Brain (organoid and tissue), 16 donors: ENCODE measurements at places on chromosomes 5 and 9.

GRCh38 chr5:17402289-17403121 is 95.5 kb upstream of the TAF11L2 start:
- no peak for DNase-seq

DNA sequence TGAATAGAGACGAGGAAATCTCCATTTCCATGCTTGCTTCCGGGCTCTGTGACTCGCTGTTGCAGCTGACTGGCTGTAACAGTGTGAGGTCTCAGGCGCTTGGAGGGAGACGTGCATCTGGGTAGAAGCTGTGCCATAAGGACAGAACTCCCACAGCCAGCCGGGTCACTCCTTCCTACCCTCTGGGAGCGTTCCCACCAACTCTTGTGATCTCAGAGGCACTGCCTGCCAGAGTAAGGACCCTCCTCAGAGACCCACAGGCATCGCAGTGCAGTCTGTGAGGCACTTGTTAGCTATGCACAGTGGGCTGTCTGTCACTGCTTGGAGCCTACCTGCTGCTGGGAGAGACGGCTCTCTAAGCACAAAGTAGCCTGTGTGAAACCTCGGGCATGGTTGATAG is 203.4 kb upstream of the SEMA6A start:
- DNase-seq: peak; percentile 87

DNA sequence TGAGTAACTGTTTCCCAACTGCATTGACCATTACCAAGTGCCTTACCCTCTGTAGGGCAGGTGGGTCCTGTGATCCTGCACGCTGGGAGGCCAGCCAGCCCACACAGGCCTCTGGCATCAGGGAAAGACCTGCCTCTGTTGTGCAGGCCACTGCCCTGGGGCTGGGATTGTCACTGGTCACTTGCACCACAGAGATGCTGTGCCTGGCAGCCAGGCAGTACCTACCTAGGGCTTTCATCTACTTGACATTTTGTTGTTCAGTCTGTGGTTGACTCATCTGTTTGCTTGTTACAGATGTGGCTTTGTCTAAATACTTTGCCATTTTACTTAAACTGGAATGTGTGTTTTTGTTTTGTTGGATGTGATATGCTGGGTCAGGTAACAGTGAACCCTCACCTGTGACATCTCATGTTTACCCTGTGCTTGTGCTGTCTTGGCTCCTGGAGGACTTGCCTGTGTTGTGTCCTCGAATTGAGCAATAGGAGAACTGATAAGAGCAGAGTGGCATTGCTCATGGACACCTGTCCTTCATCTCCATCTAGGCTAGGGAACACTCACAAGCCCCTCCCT is 32.8 kb downstream of the SECISBP2 start:
- no peak for DNase-seq

GRCh38 chr9:132056717-132057560 is 22.7 kb downstream of the MED27 start:
- no peak for DNase-seq

GRCh38 chr5:36416605-36417004 is 114.9 kb upstream of the RANBP3L start:
- DNase-seq: no peak

GRCh38 chr5:73130811-73131210 is 10.4 kb downstream of the TMEM171 start:
- no peak for DNase-seq

DNA sequence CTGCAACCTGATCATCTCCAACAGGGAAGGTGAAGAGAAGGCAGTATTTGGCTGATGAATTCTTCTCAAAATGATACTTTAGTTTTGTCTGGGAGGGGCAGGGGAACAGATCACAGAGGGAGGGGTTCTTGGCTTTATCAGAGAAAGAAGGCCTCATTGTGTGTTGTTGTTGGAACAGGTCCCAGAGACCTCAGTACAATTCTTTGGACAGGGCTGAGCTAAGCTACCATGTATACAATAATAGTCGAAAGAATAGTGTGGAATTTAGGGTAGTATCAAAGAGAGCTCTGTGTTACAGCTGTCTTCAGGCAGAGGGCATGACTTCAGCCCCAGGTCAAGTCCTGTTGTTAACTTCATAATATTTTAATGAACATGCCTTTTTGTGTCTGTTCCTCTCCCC is 39.9 kb downstream of the ARHGAP26 start:
- DNase-seq: no peak

- DNase-seq: no peak
These were observed 20.1 kb downstream of the CCDC180 start for GRCh38 chr9:97327562-97327961.

GRCh38 chr5:96562614-96563013 is 99.6 kb upstream of the CAST start:
- no peak for DNase-seq

GRCh38 chr5:94693043-94693822 is 74.8 kb downstream of the SLF1 start:
- peak; percentile 89 for DNase-seq

DNA sequence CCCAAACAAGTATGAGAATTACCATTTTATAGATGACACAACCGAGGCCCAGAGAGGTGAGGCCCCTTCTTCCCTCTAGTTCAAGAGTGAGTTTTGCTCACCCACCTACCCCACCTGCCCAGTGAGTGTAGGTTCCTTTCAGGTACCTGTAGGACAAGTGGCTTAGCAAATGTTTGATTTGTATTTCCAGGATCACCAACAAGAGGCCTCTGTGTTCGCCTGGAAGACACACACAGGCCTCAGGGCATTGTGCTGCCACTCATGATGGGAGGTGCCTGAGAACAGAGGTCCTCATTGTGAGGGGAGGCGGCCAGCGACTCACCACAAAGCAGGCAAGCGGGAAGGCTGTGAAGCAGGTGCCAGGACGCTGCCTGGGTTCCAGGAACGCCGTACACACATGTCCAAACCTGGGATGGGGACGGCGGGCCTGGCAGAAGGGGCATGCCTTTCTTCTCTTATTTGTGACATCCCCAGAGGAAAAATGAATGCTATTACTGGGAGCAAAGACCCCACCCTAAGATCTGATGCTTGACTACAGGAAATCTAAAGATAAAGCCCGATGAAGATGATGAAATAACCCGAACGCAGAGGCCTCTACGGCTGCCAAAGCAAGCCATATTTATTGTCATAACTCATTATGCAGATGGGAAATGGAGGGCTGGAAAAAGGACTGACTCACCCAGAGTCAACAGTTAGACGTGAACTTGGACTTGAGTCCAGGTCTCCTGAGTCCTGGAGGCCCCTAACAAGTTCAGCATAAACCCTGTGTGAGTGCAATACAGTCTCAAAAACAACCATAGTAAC is 60.2 kb upstream of the SLC25A51 start:
- peak; percentile 44 for DNase-seq

- DNase-seq: no peak
These were observed 5.7 kb upstream of the AMACR start for GRCh38 chr5:34013547-34013946.

- no peak for DNase-seq
These were observed 35.8 kb upstream of the ATP10B start for GRCh38 chr5:160887780-160888179.

GRCh38 chr9:70805949-70806348 is 315.5 kb downstream of the TRPM3 start:
- no peak for DNase-seq

DNA sequence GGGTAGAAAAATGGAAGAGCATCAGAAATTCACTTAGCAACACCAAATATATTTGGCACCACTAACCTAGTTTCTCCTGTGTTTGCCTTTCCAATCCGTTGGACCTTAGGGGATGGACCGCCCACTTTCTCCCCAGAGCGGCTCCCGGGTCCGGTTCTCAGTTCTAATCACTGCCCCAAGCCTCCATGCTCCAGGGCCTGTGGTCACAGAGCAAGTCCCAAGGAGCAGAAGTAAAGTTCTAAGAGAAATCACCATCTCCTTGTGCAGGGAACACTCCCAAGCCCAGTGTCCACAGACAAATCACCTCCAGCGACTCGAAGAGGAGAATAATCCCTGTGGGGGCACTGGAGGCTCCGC is 728 bp upstream of the SLC1A1 start:
- no peak for DNase-seq

- no peak for DNase-seq
These were observed 147.2 kb downstream of the PCSK5 start for GRCh38 chr9:76037587-76038225.

GRCh38 chr5:132095424-132095972 is 21.9 kb downstream of the CSF2 start:
- no peak for DNase-seq

DNA sequence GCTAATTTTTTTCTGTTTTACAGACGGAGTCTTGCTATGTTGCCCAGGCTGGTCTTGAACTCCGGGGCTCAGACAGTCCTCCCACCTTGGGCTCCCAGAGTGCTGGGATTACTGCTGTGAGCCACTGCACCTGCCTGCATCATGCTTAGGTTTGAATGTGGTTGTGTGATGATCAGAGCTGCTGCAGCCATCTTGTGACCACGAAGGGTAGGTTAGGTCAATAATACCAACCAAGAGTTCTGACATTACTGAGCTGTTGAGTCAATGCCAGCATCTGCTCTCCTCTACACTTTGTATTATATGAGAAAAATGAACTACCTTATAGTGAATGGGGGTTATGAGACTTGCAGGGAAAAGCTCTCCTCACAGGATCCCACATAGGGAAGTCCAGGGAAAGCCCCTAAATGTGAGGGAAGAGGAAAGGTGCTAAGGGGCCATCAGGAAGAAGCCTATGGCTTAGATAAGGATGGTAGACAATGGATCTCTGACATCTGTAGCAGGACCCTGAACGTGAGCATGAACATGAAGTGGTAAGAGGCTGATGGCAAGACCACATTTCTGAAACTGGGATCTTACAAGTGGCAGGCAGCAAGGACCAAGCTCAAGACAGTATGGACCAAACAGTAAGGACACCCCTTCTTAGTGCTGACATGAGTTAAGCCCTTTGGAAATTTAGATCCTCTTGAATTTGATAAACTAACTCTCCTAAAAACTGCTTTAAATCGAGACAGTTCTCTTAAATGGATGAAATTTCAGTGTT is 75.7 kb upstream of the ZNF169 start:
- no peak for DNase-seq

- DNase-seq: no peak
These were observed 14.0 kb downstream of the GRIN1 start for GRCh38 chr9:137152844-137153405.

DNA sequence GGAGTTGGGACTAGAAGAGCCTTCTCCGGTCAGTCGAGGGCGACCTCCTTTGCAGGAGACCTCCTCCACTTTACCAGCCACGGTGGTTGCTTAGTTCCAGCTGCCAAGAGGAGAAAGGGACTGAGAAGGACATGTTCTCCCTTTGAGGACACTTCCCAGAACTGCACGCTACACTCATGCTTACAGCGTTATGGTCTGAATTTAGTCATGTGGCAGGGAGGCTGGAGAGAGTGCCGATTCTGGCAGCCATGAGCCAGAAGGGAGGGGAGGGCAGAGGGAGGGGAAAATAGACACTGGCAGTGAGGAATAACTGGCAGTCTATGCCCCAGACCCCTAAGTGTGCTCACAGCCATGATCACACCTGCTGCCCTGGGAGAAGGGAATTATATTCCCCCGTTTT is 47.8 kb downstream of the TSPAN17 start:
- DNase-seq: no peak

DNA sequence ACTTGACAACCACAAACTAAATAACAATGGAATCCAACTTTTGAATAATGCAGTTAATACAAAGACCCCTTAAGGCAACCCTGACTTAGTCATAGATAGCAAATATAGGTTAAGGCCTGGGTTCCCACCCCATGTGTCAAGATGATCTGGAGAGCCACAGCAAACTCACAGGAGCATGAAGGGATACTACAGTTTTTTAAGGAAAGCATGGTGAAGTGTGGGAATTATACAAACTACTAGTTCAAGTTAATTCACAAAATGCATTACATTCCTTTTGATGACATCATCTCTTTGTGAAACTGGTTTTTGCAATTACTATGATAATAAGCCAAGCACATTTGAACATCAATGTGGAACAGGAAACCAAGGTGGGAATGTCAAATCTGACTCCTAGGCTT is 50.6 kb downstream of the LHFPL2 start:
- DNase-seq: no peak

- DNase-seq: peak; percentile 88
These were observed 106.5 kb upstream of the DMRT1 start for GRCh38 chr9:734831-735511.

DNA sequence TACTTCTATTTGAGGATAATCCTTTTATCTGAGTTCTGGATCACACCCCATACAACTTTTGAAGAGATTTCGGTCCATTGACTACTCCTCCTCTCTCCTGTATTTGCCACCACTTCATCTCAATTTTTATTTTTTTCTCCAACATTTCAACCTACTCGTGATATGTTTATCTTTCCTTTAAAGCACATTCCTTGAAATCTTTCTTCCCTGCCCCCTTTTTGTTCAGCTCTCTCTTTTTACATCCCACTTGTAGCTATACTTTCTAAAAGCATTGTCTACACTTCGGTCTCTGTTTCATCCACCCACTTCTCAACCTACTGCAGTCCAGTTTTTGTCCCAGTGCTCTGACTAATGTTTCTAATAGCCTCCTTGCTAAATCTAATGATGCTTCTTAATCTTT is 299.4 kb downstream of the PSAT1 start:
- no peak for DNase-seq

GRCh38 chr5:72836810-72837209 is 20.3 kb downstream of the TNPO1 start:
- no peak for DNase-seq

- DNase-seq: no peak
These were observed 6.9 kb upstream of the PDCL start for GRCh38 chr9:122835313-122835731.

DNA sequence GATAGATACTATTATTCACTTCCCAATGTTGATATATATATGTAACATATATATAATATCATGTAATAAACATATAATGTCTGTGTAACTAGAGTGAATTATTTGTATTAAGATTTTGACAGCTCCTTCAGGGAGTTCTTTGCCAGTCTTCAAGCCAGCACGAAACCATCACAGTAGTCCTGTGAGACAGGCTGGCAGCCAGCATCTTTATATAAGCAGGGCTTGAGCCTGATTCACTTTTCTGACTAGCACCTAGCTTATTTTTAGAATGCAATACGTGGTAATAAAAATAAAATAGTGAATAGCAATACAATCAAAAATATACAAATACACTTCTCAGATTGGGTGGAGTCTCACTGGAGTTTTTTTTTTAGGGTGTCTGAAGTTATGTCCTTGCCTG is 20.7 kb upstream of the GDA start:
- DNase-seq: no peak

GRCh38 chr5:142636093-142636492 is 49.8 kb downstream of the FGF1 start:
- no peak for DNase-seq

GRCh38 chr5:145939540-145940065 is 3.2 kb downstream of the SH3RF2 start:
- no peak for DNase-seq

GRCh38 chr5:103510851-103511553 is 51.6 kb downstream of the NUDT12 start:
- DNase-seq: no peak

GRCh38 chr9:110626101-110626829 is 42.3 kb upstream of the MUSK start:
- DNase-seq: no peak

- DNase-seq: no peak
These were observed 145.9 kb upstream of the IRX2 start for GRCh38 chr5:2897276-2897961.

DNA sequence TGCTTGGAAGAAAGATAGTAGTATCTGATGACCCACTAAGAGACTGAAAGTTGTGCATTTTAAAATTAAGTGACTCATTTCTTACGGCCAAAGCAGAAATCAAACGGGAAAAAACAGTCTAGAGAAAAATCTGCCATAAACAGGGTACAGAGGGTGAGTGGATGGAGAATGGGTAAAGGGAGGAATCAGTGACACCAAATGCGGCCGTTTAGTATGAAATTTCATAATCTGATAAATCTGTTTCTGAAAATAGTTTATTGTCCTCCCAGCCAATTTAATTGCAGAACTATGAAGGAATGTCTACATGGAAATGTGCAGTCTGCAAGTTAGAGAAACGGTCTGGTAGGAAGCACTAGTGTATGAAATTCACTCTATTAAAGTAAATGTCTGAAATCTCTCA is 39.5 kb downstream of the ADAMTS12 start:
- DNase-seq: no peak
